ENCODE measurements at places on chromosomes 13 and 19.

DNA sequence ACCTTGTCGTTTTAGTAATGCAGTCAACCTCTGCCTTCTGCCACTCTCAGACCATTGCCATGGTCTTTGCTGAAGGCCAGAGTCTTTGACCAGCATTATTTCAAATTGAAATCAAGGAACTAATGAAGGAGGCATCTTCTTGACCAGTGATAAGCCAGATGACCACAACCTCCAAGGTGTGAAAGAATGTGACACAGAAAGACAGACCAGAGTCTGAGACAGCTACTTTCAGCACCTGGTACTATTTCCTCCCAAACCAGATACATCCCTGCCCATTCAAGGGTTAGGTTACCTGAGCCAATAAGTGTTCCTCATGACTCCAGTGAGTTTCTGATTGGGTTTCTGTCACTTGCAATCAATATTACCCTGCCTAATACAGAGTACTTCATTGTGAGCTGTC is 20.3 kb upstream of the RNASEH2B start:
- DNase-seq = no peak

GRCh38 chr19:50710094-50710493 is 9.5 kb downstream of the SHANK1 start:
- DNase-seq = no peak

DNA sequence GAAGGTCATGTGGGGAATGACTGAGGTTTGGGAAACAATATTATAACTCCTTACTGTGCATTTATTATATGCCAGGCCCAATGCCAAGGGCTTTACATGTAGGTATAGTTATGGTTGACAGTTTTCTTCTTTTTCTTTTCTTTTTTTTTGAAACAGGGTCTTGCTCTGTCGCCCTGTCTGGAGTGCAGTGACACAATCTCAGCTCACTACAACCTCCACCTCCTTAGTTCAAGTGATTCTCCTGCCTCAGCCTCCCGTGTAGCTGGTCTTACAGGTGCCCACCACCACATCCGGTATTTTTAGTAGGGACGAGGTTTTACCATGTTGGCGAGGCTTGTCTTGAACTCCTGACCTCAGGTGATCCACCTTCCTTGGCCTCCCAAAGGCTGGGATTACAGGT is 13.8 kb downstream of the RTN2 start:
- no peak for DNase-seq

- no peak for DNase-seq
These were observed 106.4 kb upstream of the EDNRB start for GRCh38 chr13:78024996-78025395.

DNA sequence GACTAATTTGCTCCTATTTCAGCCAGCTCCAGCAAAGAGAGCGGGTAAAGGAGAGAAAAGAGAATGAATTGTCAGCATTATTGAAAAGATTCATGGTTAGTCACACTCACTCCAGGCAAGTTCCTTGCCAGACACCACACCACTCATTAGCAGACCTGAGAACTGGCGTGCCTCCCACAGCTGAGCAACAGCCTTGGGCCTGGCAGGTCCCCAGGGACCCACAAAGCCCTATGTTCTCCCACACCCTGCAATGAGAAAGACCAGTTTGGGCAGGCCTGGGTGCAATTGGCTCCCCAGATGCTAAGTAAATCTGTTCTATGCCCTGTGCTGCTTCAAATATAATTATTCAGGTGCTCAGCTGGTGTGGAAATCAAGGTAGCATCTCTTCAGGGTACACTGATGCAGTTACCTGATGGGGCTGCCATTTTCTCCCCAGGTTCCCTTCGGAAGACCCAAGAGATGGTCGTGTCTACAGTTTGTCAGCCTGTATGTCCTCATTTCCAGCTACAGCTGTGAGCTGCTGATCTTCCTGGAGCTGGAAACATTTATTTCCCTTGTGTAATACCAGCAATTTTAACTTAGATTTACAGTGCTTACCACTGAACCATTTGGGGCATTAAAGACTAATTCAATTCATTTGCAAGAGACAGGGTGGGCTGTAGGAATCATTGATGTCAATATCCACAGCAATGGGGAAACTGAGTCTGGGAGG is 405.0 kb downstream of the COG6 start:
- DNase-seq = peak; percentile 78

DNA sequence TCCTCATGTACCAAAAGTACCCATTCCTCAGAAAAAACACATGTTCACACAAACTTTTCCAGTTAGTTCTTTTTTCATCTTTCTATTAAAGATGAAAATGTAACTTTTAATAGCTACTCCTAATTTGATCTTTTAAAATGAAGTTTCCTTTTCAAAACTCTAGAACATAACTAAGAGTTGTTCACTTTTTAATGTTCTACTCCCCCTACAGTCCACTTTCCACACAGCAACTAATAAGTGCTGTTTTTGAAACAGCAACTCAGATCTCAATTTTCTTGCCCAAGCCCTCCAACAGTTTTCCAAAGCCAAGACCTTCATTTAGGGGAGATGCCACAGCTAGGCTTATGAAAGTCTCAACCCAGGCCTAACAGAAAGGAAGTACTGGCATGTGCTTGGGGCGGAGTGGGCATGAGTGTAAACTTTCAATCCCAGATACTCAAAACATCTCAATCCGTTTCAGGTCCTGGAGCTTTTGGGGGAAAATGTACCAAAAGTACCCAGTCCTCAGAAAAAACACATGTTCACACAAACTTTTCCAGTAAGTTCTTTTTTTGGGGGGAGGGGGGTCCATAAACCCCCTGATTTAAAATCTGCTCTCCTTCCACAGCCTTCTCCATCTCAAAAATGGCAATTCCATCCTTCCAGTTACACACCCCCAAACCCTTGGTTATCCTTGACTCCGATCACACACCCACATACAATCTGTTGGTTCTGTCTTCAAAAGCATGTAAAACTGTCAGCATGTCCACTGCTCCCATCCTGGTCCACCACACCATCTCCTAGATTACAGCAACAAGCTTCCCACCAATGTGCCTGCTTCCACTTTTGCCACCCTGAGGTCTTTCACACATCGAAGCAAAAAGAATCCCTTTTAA is 2.0 kb downstream of the FBL start:
- DNase-seq = peak; percentile 59

- peak; percentile 99 for DNase-seq
These were observed 1092.3 kb downstream of the EFNB2 start for GRCh38 chr13:105442949-105443699.

DNA sequence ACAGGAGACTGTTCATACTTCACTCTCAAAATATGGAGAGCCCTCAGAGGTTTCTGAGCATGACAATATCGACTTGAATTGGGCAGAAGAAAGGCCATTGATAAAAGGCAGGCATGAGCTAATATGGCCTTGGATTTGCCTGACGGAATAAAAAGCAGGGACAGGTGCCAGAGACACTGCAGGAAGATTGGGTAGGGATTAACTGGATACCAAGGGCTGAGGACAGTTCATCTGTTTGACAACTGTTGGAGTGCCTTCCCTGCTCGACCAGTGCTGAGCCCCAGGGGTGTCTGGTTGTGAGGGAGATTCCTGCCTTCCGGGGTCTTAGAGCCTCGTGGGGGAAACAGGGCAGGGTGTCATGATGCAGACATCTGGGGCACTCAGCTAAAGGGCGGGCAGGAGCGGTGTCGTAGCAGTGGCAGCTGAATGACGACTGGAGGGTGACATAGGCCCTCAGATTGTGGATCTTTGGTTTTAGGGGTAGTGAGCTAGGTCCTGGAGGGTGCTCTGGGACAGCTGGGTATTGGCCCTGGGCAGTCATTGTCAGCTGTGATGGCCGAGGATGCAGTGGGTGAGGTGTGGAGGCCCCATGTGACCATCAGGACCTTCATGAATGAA is 12.3 kb downstream of the GATAD2A start:
- no peak for DNase-seq

DNA sequence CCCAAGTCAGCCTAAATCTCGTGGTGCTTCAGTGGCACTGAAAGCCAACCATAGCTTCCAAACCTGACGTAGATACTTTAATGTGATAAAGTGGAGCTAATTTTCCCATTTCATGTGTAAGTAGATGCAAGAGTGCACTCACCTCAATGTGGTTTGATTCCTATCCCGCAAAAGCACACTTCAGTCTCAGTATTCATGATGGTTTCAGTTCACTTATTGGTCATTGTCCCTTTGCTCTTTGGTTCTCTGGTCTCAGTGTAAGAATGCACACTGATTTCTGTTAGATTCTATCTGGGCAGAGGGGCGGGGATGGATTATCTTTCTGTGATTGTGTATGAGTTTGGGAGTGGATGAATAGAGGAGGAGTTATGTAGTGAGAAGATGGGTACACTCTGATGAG is 340.6 kb downstream of the KCNRG start:
- no peak for DNase-seq

DNA sequence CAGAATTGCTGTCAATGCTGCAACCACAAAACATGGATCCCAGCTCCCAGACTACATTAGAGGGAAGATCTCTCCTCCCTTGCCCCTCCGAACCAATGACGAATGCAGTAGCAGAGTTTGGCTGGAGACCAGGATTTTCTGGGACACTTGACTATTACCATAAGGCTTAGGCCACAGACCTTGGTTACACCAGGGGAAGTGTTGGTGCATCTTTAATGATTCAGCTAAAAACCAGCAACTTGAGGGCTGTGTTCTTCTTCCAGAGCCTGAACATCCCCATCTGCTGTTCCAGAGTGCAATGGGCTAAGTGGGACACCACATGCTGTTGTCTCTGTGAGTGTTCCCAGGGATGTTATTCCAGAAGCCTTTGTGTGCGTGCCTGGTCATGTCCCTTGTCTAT is 528.2 kb downstream of the LMO7 start:
- DNase-seq = no peak

- no peak for DNase-seq
These were observed 22.5 kb downstream of the DOCK9 start for GRCh38 chr13:98955336-98955735.

- DNase-seq = no peak
These were observed 132.9 kb upstream of the SERP2 start for GRCh38 chr13:44240611-44241145.

- DNase-seq = no peak
These were observed 10.3 kb downstream of the SCEL start for GRCh38 chr13:77545626-77546412.

GRCh38 chr13:25252225-25252624 is 35.1 kb downstream of the MTMR6 start:
- DNase-seq = no peak

DNA sequence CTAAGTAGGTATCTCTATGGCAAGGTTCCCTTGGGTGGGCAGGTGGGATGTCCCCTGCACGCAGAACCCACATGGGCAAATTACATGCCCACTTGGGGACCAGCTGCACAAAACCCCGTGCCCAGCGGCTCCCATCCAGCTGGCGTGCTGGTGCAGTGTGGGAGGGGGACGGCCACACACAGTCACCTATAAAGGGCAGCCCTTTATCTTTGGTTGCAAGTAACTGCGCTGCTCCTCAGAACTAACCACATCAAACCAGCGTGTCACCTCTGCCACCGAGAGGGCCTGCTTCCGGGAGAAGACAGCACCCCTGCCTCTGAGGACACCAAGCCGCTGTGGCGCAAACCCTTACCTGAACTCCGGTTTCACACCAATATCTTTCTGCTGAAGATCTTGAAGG is 32.2 kb downstream of the ANKRD27 start:
- DNase-seq = no peak

DNA sequence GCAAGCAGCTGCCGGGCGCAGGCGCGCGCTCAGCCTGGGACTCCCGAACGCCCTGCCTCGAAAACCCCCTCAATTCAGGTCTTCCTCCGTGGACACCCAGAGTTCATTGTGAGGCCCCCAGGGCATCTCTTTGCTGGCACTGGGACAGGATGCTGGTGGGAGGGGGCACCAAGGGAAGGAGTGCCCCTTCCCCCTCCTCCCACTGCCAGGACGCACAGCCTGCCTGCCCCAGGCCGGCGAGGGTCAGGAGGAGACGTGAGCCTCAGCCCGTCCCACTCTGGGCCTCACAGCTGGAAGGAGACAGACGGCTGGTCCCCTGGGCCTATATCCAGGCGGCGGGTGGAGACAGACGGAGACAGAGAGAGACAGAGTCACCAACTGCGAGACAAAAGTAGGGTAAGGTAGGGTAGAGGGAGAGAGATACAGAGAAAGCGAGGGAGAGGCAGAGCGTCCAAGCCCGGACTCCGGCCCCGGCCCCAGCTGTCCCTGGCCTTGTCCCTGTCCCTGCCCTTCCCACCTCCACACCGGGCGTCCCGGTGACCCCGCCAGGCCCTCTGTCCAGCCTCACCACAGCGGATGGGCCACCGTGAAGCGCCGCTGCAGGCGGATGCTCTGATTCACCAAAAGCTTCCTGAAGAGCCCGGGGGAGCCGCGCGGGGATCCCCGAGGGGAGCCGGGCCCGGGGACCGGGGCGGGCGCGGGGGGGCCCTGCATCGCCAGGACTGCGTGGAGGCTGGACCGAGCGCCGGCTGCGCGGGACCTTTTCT is at the start of gene PDE4C:
Gene PDE4C, minus strand, starts transcription at position 737 of the 767 bp plus-strand sequence. Its CDS starts 23 bp downstream, at position 714.
- peak; percentile 35 for DNase-seq
